ENCODE measurements at places on chromosomes 7 and 10.

DNA sequence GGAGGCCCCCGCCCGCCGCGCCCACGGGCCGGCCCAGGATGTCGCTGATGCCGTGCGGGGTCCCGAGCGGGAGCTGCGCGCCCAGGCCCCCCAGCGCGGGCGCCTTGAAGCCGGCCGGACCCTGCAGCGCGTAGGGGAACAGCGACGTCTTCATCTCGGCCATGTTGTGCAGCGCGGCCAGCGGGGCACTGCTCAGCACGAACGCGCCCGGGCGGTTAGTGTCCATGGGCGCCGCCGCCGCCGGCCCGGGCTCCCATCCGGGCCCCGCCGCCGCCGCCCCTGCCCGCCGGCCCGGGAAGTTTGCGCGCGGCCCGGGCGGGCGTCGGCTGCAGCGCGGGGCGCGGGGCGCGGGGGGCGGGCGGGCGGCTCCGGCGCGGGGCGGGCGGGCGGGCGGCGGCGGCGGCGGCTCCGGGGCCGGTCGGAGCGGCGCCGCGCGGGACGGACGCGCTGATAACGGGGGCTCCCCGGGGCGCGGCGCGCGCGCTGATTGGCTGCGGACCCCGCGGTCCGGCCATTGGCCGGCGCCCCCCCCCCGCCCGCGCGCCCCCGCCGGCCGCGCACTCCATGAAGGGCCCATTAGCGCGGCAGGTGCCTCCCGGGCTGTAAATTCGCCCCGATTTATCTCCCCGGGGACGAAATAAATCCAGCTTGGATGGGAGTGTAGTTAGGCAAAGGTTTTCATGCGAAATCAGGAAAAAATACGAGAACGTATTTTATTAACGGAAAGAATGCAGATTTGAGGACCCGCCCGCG, at the start of gene NKX6-2:
TSS of gene NKX6-2 (minus strand) at position 425 of the 753 bp plus-strand sequence. CDS start at position 226, 199 bp downstream.
- DNase-seq = no peak

GRCh38 chr10:108696792-108697477, 1226.4 kb downstream of the XPNPEP1 start:
- no peak for DNase-seq

GRCh38 chr10:2970190-2970823, 97.0 kb upstream of the PFKP start:
- DNase-seq = no peak

DNA sequence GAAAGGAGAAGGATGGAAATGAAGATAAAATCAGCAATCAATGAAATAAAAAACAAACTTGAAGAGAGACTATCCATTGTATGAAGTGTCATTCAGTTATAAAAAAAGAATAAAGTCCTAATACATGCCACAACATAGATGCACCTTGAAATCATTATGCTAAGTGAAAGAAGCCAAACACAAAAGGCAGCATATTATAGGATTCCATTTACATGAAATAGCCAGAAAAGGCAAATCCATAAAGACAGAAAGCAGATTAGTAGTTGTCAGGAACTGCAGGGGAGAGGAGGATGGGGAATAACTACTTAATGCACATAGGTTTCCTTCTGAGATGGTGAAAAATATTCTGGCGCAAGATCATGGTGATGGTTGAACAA, 6.6 kb upstream of the PON1 start:
- DNase-seq = no peak

- peak; percentile 25 for DNase-seq
These were observed 790 bp downstream of the ADAM22 start for GRCh38 chr7:87934699-87935383.

GRCh38 chr7:40885503-40885902, 750.7 kb downstream of the SUGCT start:
- no peak for DNase-seq

- DNase-seq = peak; percentile 28
These were observed 1.2 kb downstream of the BRAF start for GRCh38 chr7:140923358-140924006.

DNA sequence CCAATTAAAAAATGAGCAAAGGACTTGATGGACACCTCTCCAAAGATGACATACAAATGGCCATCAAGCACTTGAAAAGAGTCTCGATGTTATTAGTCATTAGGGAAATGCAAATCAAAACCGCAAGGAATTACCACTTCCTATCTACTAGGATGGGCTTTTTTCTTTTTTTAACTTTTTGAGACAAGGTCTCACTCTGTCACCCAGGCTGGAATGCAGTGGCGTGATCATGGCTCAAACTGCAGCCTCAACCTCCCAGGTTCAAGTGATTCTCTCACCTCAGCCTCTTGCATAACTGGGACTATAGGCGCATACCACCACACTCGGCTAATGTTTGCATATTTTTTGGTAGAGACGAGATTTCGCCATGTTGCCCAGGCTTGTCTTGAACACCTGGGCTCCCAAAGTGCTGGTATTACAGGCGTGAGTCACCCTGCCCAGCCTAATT, 13.6 kb downstream of the NKX1-2 start:
- DNase-seq = no peak

GRCh38 chr10:132838346-132838970, 52.5 kb upstream of the NKX6-2 start:
- DNase-seq = no peak

DNA sequence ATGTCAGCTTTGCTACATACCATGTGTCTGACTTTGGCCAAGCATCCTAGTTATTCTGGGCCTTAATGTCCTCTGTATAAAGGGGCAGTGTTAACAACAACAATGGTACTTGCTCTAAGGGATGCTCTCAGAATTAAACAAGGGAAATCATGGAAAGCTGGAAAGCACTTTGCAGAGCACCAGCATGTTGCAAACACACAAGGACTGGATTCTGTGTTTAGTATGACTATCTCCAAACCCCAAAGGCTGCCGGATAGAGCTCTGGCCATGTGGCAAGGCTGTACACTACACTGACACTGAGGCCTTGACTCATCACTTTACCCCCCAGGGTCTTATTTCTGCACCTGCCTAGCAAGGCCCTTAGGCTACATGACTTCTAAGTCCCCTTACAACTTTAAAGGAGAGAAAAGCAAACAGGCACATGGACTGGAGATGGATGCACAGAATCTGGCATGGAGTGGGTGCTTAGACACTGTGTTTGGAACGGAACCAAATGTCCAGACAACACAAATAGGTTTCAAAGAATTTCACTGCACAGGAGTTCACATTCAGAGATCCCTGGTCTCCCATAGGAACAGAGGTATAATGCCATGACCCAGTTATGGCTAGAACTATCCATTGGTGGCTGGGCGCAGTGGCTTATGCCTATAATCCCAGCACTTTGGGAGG, 74.6 kb downstream of the FAM13C start:
- DNase-seq = no peak

DNA sequence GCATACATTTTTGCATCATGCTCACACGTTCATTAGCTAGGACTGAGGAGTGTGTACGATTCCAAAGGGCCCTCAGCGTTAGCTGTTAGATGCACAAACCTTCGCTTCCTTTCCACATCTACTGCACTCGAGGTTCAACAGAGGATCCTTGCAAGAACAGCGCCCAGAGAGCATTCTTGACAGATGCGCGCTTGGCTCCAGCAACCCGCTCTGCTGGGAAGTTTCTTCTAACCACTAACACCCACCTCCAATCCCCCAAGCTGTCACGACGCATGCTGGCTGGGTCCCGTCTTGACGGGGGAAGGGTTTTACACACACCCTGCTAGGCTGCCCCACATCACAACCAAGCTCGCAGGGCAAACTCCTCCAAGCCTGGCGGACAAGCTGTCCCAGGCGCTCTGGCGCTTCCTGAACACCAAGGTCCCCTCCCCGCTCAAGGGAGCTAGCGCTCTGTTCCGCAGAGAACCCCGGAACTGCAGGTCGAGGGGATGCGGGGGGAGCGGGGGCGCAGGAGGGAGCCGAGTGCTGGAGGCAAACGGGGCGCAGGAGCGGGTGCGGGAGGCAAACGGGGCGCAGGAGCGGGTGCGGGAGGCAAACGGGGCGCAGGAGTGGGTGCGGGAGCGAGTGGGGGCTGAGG, 653 bp upstream of the ADRB1 start:
- DNase-seq = peak; percentile 17

DNA sequence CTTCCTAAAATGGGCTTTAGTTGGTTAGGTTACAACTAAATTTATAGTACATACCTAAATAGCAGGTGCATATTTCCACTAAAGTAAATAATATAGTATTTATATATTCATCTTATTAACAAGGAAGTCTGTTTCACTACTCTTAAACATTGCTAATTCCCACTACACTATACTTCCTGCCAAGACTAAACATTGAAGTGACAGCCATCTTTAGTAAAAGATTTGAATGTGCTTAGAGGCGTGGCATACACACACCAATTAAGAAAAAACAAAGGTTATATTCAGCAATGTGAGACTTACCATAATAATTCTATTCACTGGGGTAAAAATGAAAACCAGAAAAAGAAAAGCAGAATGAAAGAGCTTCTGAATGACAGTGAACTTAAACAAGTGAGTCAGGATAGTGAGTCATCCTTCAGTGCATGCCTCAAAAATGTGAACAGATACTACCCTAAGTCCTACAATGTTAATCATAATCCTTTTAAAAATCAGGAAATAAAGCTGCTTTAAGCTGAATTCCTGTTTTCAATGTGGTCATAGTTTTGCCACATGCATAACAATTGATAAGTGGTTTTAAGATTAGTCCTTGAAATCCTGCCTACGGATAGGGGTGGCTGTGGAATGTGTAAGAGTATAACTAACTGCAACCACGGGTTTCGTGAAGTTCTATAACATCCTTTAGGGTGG, 59.4 kb downstream of the USP6NL start:
- DNase-seq = peak; percentile 45

- DNase-seq = no peak
These were observed 15.2 kb downstream of the PALD1 start for GRCh38 chr10:70493660-70494234.

DNA sequence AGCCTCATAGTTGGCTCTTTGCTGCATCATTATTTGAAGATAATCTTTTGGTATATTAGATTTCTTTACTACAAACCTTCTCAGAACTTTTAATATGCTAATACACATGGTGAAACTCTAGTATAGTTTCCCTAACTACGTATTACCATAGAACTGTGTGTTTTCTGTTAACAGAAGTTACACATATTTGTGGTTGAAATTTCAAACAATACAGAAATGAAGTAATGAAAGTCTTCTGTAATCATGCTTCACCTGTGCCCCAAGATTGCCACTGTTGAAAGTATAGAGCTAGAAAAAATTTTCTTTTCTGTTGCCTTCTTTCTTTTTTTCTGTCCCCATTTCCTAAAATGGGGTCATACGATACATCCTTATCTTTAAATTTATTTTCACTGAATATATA, 9.1 kb downstream of the BMPR1A start:
- no peak for DNase-seq

DNA sequence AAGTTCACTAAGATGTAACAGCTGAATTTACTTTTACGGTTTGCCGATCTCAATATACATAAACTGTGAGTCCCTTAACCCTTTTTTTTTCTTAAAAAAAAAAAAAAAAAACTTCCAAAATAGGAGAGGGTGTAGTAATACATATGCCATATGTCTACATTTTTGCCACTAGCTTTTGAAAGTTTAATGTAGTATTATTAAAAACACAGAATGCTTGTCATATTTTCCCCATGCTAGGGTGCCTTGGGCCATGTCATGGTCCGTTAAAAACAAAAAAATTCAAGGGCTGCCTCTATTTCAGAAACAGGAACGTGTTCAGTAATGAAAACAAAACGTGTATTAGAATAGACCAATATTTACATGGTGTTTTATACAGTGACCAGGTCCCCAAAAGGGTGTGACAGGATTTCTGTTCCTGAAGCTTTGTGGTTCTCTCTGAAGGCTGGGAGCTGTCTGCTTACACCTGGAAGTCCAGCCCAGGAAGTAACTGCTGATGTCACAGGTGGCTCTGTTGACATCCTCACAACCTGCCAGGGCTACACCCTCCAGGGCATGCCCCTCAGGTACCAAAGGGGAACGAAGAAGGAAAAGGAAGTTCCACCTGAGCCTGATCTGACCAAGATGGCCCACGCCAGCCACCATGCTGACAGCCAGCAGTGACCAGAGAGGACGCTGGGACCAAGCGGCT, 79.0 kb downstream of the COBL start:
- DNase-seq = no peak

- DNase-seq = no peak
These were observed 161.0 kb downstream of the USP6NL start for GRCh38 chr10:11450427-11450826.

DNA sequence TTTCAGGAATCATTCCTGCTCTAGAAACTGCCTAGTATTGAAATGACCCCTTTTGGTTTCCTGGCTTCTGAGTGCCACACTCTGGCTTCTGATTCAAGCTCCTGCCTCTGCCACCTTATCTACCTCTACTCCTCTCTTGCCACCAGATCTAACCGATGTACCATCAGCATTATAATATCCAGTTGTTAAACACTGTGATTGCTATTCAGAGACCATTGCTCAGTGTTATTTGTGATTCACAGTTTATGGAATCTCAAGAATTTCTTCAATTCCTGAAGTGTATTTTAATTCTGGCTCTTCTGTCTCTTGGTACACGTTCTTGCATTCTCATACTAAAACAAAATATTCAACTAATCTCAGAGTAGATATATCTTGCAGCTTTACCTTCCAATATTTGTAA, 88.7 kb downstream of the DYNC1I1 start:
- peak; percentile 4 for DNase-seq

GRCh38 chr10:61992671-61993668, 91.5 kb downstream of the ARID5B start:
- DNase-seq = no peak

- no peak for DNase-seq
These were observed 38.2 kb upstream of the MBL2 start for GRCh38 chr10:52810761-52811160.

- DNase-seq = no peak
These were observed 92.7 kb downstream of the RNLS start for GRCh38 chr10:88490231-88490980.

DNA sequence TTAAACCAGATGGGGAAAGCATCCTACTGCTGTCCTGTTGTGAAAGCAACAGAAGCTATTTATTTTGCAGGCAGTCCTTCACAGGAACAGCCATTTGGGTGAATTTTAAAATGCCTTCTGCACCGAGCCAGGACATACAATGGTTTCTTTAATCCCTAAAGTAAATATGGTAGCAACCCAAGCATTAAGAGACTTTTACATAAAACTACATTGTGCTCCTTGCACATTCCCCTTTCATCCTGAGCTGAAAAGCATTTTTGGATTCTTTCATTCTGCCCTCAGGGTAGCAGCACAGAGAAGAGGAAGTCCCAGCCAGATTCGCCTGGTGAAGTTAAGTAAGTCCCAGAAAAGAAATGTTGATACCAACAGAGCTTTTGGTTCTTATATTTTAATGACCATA, 84.0 kb upstream of the FAM3C start:
- DNase-seq = no peak

- DNase-seq = no peak
These were observed 148.0 kb downstream of the LRRN3 start for GRCh38 chr7:111238886-111239285.

DNA sequence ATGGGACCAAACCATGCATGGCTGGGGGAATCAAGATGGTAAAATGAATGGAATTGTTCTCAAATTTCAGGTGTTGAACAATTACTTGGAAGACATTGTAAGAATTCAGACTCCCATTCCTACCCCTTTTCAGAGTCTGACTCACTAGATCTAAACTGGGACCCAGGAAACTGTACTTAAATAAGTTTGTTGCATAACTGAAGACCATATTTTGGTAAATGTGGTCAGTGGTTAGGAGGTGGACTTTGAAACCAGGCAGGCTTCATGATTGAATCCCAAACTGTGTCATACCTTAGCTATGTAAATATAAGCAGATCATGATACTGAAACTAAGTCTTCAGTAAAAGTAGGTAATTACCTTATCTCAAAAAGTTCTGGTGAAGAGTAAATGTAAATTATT, 41.7 kb downstream of the ZWINT start:
- no peak for DNase-seq

- DNase-seq = no peak
These were observed 22.6 kb downstream of the CUTC start for GRCh38 chr10:99754670-99755069.

GRCh38 chr7:130553398-130554029, 61.6 kb downstream of the MEST start:
- no peak for DNase-seq

All from SW 1271 (cell line).